ENCODE measurements at places on chromosomes 12 and 14.
A peak's percentile ranks its signal among the peaks of the same experiment; 100 is the strongest.

DNA sequence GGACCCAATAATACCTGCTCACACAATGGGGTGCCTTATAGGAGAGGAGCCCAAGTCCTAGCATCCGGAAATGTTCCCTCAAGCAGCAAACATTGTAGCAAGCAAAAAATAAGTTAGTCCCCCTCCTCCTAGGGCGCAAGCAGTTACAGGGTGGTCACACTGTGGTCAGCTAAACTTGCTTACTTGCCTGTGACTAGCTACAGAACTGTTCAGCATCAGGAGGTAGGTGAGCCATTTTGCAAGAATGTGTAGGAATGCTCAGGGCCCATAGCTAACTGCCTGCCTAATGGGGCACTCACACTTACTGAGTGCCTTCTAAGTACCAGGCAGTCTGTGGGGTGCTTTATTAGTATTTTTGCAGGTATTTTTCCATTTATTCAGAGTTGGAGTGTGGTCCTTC, 154.6 kb upstream of the GRIN2B start:
- no peak for DNase-seq

- no peak for DNase-seq
Observed at GRCh38 chr12:119241049-119241448, 62.3 kb downstream of the HSPB8 start.

DNA sequence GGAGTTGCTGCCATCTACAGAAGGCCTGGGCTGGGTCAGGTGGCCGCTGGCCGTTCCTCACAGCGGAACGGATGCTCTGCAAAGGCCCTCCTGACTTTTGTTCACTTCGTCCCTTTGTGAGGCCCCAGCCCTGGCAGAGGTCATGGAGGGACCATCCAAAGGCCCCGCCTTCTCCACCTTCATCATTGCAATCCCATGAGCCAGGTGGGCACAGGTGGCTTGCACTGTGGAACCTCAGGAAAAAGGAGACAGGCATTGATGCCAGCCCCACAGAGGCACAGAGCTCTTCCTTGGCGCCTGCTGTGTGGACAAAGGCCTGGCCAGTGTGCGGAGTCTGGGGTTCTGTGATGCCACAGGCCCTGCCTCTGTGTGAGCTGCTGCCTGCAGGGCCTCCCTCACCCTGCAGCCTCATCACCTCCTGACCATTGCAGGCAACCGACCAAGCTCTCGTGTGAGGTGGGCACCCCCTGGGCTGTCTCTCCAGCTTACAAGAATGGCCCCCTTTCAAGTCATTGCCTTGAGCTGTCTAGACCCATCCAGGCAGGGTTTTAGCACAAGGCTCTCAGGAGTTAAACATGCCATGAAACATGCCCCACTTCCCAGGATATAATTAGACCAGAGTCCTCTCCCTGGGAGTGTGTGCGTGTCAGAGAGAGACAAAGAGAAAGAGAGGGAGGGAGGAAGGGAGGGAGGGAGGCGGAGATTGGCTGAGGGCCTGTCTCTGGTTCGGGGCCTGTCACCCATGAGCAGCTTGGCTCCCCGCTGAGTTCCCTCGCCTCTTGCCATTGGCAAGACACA, 19.3 kb downstream of the NFKBIA start:
- DNase-seq: no peak

DNA sequence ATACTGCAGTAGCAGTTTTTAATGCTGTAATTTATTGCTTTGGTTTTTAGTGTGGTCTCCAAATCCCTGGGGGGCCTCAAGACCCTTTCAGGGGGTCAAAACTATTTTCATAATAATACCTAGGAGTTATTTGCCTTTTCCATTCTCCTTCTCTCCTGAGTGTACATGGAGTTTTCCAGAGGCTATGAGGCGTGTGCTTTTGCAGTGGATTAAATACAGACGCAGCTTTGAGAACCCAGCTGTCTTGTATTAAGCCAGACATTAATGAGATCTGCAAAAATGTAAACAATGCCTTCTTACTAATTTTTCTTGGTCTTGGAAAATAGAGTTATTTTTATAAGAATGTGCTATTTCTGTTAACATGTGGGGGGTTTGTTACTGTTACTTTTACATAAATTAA, 68.6 kb downstream of the SLC25A47 start:
- DNase-seq: no peak

DNA sequence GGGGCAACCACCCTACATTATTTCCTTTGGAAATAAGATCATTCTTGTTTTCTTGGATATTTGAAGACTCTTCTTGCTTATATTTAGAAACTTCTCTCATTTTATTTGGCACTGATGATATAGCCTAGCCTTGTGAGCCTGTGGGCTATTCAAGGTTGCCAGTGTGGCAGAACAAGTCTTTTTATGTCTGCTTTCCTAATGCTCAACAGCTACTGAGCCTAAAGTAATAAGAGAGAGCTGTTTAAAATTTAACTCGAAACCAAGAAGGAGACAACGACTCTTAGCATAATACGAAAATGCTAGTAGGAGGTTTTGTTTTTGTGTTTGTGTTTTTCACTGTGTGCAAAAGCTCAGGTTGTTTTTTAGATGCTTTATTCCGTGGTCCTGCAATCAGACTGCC, 104.0 kb upstream of the CPM start:
- DNase-seq: no peak

DNA sequence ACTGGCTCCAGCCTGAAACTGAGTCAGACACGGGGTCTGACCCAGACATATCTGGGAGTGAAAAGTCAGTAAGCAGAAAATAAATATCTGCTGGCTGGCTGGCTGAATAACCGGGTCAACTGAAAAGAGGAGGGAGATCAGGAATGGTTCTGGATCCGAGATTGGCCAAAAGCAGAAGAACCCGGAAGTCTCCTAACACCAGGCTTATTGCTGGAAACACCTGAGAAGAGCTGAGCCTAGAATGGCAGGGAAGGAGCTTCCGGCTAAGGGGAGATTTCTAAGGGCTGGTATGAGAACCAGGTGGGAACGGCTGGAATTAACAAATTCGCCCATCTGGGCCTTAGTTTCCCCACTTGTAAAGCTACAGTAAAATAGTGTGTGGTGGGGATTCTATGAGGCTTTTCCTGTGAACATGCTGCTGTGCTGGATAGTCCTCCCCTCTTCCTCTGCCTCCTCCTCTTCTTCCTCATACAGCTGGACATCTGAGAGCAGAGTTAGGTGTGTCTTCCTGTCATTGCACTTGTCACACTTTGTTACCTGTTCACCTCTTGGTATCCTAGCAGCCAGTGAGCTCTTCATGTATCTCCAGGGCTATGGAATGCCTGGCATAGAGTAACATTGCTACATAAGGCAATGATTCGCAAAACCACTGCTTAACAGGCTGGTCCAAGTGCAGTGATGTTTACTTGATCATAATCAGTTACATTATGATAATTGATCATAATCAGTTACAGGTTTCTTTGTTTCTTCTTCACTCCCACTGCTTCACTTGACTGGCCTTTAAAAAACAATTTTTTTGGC, 2.0 kb upstream of the SHMT2 start:
- DNase-seq: no peak

GRCh38 chr12:106305376-106305775, 2.8 kb downstream of the TCP11L2 start:
- no peak for DNase-seq

- DNase-seq: peak; percentile 55
Observed at GRCh38 chr14:21852061-21852664, 178.5 kb upstream of the OR4E1 start.

DNA sequence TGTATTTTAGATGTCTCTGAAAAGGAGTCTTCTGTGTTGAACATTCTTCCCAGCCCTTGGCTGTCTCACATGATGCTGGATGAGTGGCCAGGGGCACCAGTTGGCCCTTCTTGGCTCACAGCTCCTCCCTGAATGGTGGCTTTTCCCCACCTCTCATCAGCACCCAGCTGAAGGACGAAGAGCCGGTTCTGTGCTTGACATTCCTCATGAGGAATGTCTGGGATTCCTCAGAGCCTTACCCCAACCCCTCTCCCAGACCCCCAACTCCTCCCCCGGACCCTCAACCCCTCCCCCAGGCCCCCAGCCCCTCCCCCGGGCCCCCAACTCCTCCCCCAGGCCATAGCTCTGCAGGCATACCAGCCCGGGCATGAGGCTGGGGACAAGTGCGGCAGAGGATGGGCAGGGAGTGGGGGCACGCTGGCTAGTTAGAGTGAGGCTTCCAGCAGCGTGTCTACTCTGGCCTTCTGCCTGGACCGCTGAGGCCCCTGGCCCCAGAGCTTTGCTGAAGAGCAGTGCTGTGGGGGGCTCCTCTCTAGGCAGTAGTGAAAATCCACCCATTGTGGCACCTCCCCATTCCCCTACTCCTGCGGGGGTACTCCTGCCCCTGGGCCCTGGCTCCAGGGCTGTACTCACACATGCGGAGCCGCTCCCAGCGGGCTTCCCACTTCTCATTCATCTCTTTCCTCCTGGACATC, 64.3 kb downstream of the PLEKHG3 start:
- no peak for DNase-seq

GRCh38 chr12:6372403-6373003, 2.9 kb downstream of the SCNN1A start:
- DNase-seq: no peak

GRCh38 chr14:96847451-96847850, 50.3 kb downstream of the VRK1 start:
- DNase-seq: no peak

DNA sequence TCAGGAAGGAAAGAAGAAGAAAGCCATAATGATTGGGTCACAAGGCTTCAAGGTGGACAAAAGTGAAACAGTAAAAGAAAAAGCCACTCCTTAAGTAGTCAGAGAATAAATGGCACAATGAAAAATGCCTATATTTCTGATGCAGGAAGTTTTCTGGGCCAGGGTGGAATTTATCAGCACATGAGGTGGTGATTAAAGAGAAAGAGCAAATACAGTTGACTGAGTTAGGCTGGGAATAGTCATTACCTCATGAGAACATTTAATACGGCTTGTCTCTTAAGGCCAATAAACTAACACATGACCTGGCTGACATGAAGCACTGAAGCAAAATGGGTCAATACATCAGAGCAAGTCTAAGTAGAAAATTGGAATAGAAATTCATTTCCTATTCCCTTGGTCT, 499.7 kb downstream of the TMTC2 start:
- no peak for DNase-seq

DNA sequence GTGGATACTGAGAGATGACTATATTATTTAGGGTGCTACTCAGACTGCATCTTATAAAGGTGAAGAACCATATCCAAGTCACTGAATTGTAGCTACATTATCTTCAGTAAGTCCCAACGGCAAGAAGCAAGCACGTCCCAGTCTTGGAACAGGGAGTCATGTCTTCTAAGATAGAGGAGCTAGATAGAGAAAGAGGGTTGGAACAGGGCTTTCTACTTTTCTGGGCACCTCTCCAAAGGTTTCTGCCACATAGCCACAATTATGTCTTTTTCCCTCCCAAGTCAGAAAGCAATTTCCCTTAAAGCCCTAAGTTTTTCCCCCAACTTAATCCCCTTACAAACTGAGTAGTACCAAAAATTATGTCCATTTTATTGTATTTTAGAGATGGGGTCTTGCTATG, 22.4 kb downstream of the MAPK1IP1L start:
- DNase-seq: no peak

- DNase-seq: no peak
Observed at GRCh38 chr14:76922584-76922983, 96.4 kb downstream of the LRRC74A start.

- no peak for DNase-seq
Observed at GRCh38 chr12:15196221-15196620, 25.0 kb downstream of the RERG start.

DNA sequence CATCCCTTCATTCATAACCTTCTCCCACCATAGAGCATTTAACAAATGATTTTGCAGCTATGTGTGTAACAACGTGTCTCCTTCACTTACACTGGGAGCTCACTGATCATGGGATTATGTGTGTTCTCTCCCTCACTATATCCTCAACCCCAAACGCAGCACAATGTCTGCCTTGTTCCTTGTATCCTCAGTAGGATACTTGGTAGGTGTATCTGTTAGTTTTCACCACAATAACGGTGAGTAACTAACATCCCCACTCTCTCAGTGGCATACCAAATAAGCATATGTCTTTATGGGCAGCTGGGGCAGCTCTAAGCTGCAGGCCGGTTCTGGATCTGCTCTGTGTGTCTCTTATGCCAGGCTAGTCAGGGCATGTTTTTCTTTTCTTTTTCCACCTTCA, 166.7 kb upstream of the PWP1 start:
- no peak for DNase-seq
